ENCODE measurements at places on chromosomes 7 and 10.

DNA sequence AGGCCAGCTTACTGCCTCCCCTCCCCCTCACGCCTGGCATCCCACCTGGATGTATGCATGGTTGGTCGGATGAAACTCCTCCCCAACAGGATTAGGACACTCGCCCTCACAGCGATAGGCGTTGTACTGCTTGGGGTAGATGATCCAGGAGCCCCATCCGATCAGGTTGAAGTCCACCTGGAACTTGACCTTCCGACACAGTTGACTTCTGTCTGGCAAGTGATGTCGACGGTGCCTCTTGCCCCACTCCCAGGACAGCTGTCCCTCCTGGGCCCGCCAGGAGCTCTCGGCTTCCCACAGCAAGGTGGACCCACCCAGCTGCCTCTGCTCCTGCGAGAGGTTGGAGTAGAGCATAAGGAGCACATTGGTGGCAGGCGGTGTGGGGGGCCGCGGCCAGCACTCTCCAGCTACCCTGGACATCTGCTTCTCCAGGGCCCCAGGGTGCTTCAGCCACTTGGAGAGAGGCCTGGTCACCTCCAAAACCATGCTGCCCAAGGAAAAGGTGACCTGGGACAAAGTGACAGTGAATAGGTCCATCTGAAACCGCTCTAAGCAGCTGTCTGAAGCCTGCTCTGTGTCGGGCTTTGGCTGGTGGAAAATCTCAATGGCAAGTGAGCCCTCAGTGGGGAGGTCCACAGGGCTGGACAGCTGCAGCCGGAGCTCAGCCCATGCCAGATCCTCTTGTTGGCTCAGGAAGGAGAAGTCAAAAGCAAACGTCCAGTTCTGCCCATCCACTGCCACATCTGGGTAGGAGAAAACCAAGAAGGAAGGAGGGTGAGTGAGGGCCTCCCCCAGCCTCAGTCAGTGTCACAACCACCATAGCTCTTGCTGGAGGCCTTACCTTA is 6.0 kb downstream of the NODAL start:
- DNase-seq = no peak

DNA sequence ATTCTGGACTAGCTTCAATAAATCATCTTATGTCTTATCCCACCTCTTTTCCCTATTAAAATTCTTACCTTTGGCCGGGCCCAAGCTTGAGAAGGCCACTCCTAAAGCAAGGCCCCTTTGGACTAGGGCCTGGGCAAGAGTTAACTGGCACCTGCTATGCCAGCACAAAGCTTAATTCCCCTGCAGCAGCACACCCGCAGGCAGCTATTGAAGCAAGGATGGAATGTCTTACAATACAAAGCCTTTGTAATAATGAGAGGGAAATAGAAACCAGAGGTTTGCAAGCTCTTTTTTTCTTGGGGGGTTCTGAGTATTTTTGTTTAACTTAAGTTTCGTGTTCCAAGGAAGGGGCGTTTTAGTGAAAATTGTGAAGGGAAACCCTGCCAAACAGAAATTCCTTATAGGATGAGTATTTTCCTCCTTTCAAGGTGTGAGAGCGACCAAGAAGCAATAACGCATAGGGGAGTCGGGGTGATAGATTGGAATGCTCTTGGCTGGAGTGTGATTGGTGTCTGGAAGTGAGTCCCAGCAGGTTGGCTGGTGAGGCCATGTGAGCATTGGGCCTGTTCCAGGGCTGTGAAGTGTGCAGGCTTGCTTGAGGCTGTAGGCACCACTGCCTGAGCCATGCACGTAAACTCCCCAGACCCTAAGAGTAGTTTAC is 148.5 kb downstream of the KIAA1217 start:
- DNase-seq = no peak

DNA sequence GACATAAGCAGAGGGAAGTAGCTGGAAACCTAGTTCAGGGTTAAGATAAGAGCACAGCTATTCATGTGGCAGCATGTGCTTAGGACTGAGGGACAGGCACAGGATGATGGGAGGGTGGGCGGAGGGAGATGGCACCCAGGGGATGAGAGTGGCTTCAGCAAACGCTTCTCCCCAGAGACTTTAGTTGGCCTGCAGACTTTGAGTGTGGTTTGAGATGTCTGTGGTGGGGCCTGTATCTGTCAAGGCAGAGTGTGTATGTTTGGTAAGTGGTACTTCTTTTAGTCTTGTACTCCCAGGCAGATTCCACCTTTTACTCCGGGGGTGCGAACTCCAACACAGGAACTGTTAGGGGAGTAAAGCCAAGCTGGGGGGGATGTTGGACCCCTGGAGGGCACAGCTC is 88.9 kb downstream of the WDFY4 start:
- no peak for DNase-seq

- peak; percentile 35 for DNase-seq
Observed at GRCh38 chr7:88401009-88401623, 94.4 kb upstream of the STEAP4 start.

GRCh38 chr7:133851411-133851810 is 275.7 kb upstream of the LRGUK start:
- no peak for DNase-seq

- DNase-seq = no peak
Observed at GRCh38 chr10:397321-398068, 262.2 kb downstream of the ZMYND11 start.

- DNase-seq = no peak
Observed at GRCh38 chr10:22369434-22370072, 24.3 kb downstream of the SPAG6 start.

DNA sequence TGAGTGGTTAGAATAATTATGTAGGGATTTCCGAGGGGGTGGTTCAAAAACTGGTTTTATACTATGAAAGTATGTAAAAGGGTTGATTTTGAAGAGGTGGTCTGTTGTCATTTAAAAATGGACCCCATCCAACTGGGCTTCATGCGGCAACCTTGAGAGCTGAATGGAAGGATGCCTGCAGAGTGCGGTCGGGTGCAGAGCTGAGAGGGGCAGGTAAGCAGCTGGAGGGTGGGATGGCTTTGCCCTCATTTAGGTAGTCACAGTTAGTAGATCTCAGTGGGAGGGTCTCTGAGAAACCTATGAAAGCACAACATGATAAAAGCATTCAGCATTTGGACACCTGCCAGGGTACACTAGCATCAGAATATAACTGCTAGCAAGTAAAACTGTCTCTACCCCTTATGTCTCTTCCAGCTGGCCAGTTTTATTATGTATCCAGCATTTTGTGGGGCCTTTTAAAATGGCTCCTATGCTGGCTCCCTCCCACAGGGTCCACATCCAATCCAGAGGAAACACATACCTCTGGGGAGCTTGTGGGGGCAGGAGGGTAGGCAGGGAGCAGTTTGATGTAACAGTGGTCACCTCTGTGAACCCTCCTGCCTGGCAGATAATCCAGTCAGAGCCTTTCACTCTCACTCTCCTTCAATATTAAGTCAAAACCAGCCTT is 75.9 kb upstream of the MAGI2 start:
- DNase-seq = no peak

DNA sequence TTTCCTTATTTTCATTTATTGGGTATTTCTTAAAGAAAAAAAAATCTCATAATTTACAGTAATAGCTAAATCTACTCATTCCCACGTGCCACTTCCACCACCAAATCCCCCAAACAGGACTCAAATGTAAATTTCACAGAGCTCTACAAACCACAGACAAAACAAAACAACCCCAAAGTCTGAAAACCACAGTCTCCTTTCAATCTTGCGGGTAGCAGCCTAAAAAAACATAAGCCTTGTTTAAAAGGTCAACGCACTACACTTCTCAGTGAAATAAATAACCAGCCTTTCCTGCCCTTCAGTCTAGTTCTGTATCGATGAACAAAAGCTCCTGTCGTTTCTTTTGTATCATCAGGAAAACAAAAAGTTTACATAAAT is 121.8 kb upstream of the AFAP1L2 start:
- no peak for DNase-seq

GRCh38 chr7:22390516-22390915 is 33.6 kb upstream of the RAPGEF5 start:
- no peak for DNase-seq

GRCh38 chr10:122499491-122499941 is 38.2 kb downstream of the HTRA1 start:
- DNase-seq = no peak

DNA sequence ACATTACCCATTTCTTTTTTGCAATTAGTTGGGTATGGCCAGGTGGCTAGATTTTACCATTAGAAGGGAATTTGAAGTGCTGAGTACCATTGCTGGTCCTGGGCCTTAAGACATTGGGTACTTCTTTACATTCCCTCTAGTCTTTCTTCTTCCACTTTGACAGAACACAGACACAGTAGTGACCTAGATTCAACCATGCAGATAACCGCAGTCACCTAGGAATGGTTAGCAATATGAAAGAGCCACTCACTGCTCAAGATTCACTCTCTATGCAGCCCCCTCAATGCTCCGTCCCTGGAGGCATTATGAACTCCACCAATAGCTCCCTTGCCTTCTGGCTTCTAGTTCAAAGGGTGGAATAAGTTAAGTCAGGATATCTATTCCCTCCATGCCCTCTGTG is 16.2 kb upstream of the PON1 start:
- no peak for DNase-seq

DNA sequence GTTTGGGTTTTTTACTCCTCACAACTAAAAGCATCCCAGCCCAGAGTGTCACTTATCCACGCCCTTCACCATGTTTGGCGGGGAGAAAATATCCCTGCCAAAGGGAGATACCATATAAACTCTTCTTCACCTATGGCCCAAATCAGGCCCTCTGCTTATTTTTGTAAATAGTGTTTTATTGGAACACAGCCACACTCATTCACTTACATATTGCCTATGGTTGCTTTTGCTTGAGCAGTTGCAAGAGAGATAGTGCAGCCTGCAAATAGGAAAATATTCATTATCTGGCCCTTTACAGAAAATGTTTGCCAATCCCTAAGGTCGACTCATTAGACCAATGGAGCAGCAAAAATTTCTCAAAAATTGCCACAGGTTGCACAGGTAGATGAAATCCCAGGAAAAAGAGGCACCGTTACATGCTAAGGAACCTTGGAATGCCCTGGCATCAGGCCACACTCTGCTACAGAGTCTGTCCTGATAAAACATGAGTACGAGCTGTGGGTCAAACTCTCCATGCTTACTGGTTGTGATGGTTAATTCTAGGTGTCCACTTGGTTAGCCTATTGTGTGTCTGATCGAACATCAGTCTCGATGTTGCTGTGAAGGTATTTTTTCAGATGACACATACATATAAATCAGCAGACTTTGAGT is 7.9 kb upstream of the RASSF4 start:
- no peak for DNase-seq

GRCh38 chr10:21166557-21167287 is 269.6 kb upstream of the NEBL start:
- DNase-seq = no peak

All from A673 (cell line).